AG04450 (cell line): ENCODE measurements at places on chromosomes 3 and 15.

DNA sequence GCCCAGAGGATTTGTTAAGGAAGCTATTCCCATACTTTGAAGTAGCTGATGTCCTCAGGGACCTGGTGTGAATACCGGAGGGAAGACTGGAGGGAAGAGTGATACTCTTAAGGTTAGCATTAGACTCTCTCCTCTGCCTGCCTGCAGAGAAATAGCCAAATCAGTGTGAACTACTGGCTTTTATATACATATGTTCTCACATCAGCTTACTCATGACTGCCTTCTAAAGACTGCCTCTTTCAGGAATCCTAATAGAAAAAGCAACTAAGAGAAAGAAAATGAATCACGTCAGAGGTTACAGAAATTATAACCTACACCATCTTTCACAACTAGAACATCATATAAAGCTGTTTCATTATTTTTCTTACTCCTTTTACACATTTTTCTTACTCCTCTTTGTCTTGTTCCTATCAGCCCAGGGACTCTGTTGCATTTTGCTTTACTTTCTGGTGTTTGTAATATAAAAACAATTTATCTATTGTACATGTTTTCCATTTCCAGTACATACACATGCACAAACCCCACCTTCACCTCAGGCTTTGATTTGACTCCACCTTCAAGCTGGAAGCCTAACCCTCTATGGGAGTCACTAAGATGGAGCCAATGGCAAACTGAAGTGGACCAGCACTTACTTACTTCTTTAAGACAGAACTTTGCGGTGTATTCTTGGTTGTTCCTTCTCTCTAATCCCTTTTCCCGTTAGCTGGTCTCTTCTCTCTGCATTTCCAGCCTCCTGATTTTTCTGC, 257.7 kb upstream of the UBE2E1 start:
- DNase-seq: no peak

- no peak for DNase-seq
Measured at GRCh38 chr3:119091936-119092677, 53.9 kb upstream of the TEX55 start.

- no peak for DNase-seq
Measured at GRCh38 chr15:66600240-66600627, 34.4 kb upstream of the LCTL start.

DNA sequence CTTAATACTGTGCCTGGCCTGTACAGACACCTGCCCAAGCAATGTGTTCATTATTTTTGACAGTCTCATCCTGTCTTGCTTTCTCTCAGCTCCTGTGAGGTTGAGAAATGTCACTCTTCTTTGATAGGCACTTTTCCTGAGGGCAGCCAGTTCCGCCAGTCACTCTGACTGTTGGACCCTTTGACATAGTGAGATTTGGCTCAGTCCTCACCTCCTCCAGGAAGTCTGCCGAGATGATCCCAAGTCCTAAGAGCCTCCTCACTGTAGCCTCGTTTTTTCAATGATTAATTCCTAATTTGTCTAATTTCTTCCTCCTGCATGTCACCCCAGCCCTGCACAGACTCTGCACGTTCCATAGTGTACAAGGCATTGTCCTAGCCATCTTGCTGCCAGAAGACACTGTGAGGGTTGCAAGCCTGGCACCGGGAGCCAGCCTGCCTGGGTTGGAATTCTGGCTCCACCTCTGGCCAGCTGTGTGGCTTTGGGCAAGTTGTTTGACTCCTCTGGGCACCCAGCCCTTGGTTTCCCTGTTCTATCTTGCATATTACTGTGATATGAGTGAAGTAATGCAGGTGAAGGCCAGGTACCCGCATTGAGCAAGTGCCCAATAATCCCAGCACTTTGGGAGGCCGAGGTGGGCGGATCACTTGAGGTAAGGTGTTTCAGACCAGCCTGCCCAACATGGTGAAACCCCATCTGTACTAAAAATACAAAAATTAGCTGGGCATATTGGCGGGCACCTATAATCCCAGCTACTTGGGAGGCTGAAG, 24.3 kb downstream of the RPLP1 start:
- no peak for DNase-seq

DNA sequence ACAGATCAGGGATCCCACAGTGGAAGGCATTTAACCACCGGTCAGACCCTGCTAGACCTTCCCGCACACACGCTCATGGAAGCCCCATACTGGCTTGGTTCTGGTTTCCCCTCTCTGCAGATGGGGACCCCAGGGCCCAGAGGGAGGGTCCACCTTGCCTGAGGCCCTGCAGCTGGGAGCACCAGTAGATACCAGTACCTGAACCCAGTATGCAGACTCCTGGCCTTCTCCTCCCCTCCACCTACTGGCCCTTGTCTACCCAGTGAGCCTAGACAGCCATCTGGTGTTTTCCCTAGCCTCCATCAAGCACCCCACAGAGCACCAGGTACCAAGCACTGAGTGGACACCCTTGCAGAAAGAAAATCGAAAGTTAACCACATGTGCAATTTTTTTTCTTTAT, 65.1 kb downstream of the MEGF11 start:
- DNase-seq: no peak

GRCh38 chr3:183514021-183514420, 41.5 kb downstream of the KLHL6 start:
- no peak for DNase-seq

DNA sequence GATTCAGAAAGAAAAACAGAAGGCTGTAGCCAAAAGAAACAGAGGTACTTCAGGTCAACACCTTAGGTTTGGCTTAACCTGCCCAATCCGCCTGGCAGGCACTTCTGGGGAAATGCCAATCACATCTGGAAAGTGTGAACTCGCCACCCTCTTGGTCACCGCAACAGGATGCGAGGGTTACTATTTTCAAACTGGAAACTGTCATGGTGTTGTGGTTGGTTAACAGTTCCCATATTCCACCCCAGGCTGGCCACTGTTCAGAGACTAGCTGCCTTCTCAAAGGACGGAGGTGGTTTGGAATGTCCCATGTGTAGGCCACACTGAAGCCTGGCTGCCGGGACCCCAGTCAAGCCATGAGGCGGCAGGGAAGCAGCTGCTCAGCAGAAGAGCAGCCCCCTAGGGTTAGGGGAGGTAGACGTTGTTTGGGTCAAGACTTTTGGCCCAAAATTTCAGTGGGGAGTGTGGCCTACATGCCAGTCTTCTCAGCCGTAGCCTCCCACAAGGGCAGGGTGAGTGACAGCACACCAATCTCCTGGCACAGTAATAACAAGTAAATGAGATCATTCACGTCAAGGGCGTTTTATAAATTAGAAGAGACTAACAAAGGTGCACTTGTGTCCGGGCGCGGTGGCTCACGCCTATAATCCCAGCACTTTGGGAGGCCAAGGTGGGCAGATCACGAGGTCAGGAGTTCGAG, 54.6 kb downstream of the UMPS start:
- DNase-seq: no peak

GRCh38 chr3:195011231-195011834, 259.6 kb downstream of the XXYLT1 start:
- DNase-seq: no peak

GRCh38 chr3:49738067-49738713, 14.4 kb upstream of the GMPPB start:
- DNase-seq: no peak

DNA sequence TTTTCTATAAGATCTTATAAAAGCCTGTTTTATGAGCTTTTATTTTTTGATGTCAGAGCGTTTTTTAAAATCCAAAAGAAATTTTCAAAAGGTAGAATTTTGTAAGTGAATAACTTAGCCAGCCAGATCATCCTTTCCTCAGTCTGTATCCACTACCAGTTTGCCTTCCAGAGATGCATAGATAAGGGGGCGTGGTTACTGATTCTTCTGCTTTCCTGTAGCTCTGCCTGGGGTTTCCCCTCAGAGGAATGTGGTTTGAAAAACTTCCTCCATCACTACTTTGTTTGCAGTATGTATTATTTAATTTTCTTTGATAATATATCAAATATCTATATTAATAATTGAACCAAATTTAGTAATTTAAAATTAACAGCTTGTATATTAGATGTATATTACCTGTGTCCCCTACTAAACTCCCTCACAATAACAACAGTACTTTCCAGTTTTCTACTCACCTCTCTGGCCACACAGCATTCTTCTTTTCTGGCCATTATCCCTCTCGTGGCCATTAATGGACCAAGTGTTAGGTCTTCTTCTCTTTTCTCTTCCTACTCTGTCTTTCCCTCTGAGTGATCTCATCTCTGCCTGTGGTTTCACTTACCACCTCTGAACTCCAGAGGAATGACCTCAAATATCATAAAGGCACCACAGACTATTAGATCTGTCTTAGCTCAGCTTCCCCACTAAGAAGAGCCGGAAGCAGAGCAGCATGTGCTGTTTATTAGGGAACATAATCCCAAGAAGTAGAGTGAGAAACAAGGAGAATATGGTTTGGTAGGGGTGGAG, 239.7 kb downstream of the UBE2E2 start:
- DNase-seq: no peak

GRCh38 chr15:90677807-90678790, 39.0 kb upstream of the BLM start:
- DNase-seq: no peak

GRCh38 chr3:105791131-105791530, 77.7 kb downstream of the CBLB start:
- no peak for DNase-seq

DNA sequence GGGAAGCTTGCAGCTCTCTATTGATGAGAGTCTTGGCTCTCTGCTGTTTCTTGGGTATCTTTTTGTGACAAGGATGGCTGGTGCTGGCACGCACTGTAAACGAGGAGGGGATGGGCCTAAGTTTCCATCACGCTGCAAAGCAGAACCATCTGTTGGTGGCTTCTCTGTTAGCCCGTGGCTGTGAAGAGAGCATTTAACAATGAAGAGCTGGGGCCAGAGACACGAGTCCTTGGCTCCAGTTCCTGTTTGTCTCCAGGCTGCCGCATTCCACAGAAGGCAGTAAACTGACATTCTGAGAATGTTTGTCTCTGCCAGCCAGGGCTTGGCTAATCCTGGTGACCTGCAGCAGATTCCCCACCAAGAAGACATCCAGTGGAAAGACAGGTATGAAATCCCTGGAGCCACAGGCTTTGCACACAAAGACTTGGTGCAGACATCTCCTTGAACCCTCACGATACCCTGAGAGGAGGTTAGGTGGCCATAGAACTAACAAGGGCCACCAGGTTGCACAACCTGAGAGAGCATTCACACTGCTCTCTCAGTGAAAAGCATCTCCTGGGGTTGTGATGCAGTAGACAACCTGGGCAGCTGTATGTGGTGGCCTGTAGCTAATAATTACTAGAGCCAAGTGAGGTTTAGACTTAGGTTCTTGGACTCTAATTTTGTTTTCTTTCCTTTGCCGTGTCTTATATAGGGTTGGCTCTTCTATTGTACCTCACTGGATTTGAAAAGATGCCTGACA, 130.9 kb downstream of the ASB7 start:
- no peak for DNase-seq
